ENCODE measurements at places on chromosomes 3 and 15.

- no peak for DNase-seq
Observed at GRCh38 chr3:100465892-100466777, 26.3 kb upstream of the TMEM45A start.

DNA sequence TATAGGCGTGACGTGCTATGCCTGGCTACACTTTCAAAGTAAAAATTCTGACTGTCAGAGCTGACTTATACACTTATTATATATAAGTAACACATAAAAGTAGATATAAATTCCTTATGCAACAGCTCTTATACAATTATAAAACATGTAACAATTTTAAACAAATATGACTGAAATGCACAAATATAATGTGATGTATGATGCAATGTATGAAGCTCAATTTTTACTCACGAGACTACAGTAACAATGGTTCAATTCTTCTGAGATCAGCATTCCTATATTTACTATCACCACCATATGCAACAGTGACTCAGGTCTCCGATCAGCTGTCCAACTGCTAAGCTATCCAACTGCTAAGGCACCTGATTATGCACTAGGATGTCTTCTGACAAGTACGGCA lies 8.2 kb downstream of the BNIP2 start:
- DNase-seq = no peak

- no peak for DNase-seq
Observed at GRCh38 chr15:91630090-91630489, 223.4 kb upstream of the SLCO3A1 start.

DNA sequence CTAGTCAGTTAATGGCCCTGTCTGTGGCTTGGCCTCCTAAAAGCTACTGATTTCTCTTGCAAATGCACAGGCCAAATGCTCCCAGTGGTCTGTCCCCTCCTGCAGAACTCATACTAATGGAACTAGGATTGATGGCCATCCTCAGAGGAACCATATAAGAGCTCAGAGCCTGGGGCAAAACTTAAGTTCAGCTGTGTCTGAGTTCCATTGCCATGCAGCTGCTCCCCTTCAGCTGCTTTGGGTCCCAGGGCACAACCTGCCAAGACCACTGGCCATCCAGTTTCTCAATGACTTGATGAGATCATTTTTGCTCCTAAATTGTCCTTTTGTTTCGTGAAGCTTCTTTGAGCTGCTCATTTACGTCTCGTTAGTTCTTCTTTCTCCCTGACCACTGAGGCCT lies 529.5 kb upstream of the TBL1XR1 start:
- DNase-seq = no peak

GRCh38 chr3:120659285-120659684 lies 22.8 kb downstream of the HGD start:
- no peak for DNase-seq

- DNase-seq = no peak
Observed at GRCh38 chr3:42269647-42270046, 3.7 kb upstream of the CCK start.

DNA sequence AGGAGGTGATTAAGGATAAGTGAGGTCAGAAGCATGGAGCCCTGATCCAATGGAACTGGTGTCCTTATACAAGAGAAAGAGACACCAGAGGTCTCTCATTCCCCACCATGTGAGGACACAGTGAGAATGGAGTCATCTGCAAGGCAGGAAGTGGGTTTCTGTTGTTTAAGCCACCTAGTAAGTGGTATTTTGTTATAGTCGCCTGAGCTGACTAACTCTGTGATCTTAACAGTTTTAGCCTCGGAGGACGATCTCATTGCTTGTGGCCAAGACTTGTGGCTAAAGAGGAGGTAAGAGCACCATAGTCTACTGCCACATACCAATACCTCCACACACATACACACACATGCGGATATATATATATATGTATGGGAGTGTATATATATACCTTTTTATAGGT lies 73.8 kb downstream of the MCTP2 start:
- no peak for DNase-seq

GRCh38 chr15:66850996-66851310 lies 148.9 kb downstream of the SMAD6 start:
- no peak for DNase-seq

GRCh38 chr3:131079086-131079485 lies 52.4 kb downstream of the NEK11 start:
- no peak for DNase-seq

- no peak for DNase-seq
Observed at GRCh38 chr15:63481105-63481810, 23.1 kb upstream of the USP3 start.

DNA sequence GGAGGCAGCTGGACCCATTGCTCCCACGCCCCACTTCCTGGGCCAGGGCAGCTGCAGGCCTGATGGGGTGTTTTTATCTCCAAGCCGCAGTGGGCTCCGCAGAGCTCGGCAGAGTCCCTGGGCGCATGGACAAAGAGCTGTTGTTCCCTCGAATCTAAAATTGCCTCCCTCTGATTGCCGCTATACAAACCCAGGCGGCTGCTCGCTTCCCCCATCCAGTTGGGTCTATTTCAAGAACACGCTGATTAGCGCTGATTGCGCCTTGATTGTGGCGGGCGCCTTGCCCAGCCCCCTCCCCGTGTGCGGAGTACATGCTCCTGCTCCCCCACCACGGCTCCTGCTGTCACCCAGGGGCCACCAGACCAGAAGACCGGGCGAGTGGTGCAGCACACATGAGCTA lies 43.4 kb upstream of the SLC6A1 start:
- no peak for DNase-seq

- DNase-seq = no peak
Observed at GRCh38 chr15:88269356-88270062, 13.0 kb upstream of the NTRK3 start.

GRCh38 chr3:153246806-153247205 lies 84.8 kb downstream of the RAP2B start:
- DNase-seq = no peak

GRCh38 chr3:99506-99905 lies 97.1 kb upstream of the CHL1 start:
- peak; percentile 75 for DNase-seq

GRCh38 chr3:107574650-107575049 lies 51.9 kb downstream of the BBX start:
- DNase-seq = no peak

GRCh38 chr3:177468816-177469215 lies 271.5 kb upstream of the TBL1XR1 start:
- DNase-seq = no peak

- peak; percentile 87 for DNase-seq
Observed at GRCh38 chr3:121592856-121593702, at the start of gene FBXO40. Gene FBXO40 (plus strand): TSS chr3:121593379. CDS start chr3:121620576, 27,197 bp downstream.

DNA sequence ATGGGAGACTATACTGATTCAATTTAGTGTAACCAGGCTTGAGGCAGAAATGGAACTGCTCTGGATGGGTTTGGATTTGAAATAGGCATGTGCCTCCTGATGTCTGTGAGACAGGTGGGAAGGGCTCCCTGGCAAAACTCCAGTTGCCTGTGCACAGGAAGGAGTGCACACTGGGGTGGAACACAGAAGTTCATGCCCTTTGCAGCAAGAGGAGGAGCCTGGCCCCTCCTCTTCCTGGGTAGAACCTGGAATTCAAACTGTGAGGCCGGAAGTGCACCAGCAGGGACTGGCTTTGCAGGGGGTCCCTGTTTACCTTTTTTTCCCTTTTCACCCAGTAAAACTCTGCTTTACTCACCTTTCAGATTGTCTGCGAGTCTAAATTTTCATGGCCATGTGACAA lies 99.9 kb downstream of the GMPS start:
- no peak for DNase-seq

- DNase-seq = no peak
Observed at GRCh38 chr15:58980351-58980939, 7.0 kb upstream of the RNF111 start.

DNA sequence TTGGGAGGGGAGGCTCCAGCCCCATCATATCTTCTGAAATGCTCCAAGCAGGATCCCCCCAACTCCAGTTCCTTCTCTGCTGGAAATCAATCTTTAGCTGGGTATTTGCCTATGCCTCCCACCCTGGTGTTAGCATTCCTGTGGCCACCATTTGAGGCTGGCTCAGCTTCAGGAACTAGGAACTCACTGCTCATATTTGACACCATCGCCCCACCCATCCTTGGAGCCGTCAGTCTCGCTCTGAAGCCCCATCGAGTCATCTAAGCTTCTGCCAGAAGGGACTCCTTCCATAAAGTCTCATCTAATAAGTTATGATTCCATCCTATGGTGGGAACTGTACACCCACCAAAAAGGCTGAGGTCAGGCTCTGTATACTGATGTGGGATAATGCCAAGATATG lies 26.4 kb downstream of the PRKCD start:
- no peak for DNase-seq

DNA sequence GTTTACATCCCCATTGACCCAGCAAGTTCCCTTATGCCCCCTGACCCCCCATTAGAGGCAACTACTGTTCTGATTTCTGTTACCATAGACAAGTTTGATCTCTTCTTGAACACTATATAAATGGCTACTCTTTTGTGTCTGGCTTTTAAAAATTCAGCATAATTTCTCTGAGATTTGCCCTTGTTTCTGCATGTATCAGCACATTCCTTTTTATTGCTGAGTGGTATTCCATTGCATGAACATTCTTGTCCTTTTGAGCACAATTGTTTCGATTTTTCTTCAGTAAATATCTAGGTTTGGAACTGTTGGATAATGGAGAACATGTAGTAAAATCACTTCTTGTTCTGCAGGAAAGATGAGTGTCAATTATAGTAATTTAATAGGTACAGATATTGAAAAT lies 49.1 kb upstream of the MYRIP start:
- no peak for DNase-seq

DNA sequence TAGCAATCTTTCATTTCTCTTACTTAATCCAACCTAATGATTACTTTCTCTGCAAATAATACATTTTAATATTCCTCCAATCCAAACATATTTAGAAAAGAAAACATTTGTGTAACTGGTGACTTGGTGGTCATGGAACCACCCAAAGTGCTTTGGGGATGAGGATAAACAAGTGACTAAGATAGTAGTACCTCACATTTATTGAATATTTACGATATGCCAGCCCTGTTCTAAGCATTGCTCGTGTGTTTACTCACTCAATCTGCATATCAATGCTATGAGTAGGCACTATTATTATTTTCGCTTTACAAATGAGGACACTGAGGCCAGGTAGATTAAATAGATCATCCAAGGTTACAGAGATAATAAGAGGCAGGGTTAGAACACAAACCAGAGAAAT lies 189.5 kb downstream of the SHOX2 start:
- DNase-seq = no peak

DNA sequence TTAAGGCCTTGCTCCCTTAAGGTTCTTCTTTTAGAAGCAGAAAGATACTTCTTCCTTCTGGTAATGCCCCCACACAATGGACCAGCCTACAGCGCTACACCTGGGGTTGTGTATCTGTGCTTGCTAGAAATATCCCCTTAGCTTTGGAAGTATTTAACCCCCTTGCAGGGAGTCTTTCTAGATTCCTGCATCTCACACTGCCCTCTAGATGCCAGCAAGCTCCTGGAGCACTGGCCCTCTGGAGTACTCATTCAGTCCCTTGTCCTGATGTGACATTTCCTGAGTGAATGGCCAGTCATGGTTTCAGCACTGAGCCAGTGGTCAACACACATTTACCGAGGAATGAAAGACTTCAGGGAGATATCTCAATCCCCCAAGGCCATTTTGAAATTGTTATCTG lies 30.4 kb upstream of the RBP2 start:
- DNase-seq = no peak

GRCh38 chr15:69104050-69104750 lies 56.2 kb upstream of the GLCE start:
- no peak for DNase-seq

DNA sequence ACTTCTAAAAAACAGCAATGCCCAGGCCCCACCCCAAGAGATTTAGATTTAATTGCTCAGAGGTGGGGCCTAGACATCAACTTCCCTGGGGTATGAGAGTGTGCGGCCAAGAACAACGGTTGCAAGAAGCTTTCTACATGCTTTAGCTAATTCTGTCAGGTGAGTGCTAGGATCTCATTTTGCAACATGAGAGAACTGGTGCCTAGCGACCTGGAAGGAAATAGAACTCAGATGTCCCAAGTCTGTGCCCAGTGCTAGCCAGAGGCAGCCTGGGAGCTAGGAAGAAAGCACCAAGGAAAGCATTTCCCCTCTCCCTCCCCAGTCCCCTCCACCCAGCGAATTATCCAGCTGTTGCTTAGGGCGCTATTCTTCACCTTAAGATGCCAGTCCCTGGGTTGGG lies 22.9 kb upstream of the HRH1 start:
- no peak for DNase-seq

DNA sequence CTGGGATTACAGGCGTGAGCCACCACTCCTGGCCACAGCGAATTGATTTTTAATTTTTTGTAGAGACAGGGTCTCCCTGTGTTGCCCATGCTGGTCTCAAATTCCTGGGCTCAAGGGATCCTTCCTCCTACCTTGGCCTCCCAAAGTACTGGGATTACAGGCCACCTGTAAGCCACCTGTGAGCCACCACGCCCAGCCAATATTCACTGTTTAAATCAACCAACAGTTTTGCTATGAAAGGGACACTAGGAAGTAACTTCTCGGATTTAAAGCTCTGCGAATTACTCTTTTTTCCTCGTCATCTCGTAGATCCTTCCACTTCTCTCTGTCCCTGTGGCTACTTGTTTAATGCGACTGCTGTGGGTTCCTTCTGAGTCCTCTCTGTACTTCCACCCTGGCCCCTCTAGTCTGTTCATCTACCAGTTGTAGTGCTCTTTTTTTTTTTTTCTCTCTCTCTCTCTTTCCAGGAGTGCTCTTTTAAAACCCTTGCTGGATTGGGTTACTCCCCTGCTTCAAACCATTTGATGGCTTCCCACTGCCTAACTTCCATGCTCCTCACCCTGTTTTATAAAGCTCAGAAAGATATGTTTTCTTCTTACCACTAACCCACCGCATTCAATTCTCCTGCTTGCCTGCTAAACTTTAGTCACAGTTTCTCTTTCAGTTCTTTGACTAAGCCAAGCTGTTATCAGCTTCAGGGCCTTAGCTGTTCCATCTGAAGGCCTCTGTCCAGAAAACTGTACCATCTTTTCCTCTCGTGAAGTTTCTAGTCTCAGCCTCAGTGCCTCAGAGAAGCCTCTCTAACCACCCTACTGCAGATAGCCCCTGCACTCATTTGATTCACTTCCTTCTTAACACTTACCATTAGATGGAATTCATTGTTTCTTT lies 12.4 kb downstream of the RTF1 start:
- no peak for DNase-seq

DNA sequence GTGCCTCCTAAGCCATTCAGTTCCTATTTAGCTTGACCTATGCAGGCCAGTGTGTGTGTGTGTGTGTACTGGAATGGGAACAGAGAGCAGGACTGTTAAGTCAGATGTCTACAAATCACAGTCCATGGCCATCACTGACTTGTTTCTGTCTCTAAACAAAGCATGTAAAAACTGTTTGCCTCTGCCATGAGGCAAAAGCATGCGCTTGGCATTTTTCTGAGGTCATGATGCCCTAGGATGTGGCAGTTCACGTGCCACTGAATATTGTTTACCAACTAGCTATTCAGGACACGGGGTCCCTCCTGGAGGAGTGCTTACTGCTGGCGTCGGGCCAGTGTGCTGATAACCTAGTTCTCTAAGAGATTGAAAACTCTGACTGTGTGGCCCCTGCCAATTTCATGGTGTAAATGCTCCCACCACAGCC lies 8.2 kb upstream of the ATP13A3 start:
- peak; percentile 26 for DNase-seq
